Astrocyte of the spinal cord (primary cell): ENCODE measurements at places on chromosomes 5 and 9.

- peak; percentile 68 for DNase-seq
Measured at GRCh38 chr9:110180511-110181434, 27.2 kb downstream of the C9orf152 start.

DNA sequence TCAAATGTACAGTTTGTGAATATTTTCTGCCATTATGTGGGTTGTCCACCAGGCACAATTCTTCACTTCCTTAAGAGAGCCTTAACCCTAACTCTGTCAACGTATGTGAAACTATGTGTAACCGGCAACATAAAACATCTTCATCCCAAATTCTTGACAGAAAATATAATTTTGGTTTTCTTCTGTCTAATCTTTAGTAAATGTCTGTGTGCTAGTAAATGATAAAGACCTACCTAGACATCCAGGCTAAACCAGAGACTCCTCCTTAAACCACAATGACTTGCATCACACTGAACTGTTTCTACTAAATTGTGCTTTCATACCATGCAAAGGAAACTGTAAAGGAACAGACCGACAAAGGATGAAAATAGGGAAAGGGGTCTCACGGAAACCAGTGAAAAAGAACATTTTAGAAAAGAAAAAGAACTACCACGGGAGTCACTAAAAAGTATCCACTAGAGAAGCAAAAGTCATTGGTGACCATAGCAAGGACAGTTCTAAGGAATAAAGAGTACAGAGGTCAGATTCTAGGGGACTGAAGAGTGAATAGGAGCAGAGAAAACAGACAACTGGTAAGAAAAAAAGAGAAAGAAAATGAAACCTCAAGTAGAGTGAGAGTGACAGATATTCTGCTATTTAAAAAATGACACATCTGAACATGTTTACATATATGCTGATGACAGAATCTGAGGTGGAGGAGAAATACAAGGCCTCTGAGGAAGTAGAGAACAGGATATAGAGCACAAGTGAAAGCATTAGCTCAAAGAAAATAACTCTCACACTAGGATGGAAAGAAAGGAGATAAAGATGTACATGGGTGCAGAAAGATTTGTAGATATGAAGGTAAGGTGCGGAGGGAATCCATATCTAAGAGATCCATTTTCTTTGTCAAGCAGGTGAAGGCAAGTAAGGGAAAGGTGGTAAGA, 49.4 kb downstream of the FNIP1 start:
- peak; percentile 40 for DNase-seq

GRCh38 chr9:129888293-129889121, 53.2 kb downstream of the USP20 start:
- DNase-seq = no peak

DNA sequence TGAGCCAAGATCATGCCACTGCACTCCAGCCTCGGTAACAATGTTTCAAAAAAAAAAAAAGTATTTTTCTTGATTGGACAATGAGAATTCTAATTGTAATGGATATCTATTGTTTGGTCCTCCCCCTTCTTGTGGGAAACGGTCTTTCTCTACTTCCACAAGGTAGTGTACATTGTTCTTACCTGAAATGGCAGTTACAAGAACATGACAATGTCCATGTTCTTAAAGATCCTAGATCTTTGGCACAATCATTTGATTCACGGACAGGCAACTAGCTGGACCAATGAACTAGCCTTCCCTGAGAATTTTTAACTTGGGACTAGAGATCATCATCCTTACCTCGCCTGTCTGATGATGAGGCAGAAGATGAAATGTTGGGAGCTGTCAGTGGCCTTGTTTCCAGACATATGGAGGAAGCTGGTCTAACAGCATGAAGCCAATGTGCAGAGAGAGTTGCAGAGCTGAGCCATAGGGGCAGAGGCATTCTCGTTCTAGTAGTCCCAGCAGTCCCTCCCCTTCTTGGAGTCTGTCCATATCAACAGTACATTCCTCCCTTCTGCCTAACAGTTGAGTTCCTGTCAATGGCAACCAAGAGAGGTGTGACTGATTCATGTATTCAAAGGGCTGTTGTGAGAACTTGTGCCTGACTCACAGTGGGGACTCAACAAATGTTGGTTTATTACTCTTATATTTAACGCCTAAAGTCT, 2.1 kb upstream of the MARCHF6 start:
- peak; percentile 85 for DNase-seq

- no peak for DNase-seq
Measured at GRCh38 chr9:126682928-126683697, 69.4 kb downstream of the LMX1B start.

DNA sequence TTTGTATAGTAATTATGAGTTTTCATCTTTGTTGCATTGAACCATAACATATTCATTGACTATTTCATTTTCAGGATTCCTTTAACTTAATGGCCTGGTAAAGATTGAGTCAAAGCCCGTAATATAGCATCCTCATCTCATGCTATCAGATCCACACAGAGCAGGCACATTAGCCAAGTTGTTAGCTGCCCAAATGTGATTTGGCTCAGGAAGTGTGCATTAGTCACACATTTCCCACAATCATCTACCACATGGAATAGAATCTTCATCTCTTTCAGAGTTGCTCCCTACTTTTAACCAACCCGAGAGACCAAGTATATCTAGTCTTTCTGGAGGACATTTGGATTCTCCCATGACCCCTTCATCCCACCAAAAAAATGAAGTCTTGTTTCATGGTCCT, 481.0 kb upstream of the PTGER4 start:
- peak; percentile 54 for DNase-seq

DNA sequence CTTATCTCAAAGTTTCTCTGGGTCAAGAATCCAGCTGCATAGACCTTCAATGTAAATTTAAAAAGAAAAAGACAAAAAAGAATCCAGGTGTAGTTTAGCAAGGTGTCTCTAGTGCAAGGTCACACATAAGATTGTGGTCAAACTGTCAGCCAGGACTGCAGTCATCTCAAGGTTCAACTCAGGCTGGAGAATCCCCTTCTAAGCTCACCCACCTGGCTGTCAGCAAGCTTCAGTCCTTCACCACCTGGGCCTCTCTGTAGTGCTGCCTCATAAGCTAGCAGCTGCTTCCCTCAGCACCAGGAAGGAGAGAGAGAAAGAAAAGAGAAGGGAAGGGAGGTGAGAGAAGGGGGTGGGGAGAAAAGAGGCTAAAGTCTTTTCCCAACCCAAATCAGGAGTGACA, 146.7 kb downstream of the ACTL7B start:
- no peak for DNase-seq

DNA sequence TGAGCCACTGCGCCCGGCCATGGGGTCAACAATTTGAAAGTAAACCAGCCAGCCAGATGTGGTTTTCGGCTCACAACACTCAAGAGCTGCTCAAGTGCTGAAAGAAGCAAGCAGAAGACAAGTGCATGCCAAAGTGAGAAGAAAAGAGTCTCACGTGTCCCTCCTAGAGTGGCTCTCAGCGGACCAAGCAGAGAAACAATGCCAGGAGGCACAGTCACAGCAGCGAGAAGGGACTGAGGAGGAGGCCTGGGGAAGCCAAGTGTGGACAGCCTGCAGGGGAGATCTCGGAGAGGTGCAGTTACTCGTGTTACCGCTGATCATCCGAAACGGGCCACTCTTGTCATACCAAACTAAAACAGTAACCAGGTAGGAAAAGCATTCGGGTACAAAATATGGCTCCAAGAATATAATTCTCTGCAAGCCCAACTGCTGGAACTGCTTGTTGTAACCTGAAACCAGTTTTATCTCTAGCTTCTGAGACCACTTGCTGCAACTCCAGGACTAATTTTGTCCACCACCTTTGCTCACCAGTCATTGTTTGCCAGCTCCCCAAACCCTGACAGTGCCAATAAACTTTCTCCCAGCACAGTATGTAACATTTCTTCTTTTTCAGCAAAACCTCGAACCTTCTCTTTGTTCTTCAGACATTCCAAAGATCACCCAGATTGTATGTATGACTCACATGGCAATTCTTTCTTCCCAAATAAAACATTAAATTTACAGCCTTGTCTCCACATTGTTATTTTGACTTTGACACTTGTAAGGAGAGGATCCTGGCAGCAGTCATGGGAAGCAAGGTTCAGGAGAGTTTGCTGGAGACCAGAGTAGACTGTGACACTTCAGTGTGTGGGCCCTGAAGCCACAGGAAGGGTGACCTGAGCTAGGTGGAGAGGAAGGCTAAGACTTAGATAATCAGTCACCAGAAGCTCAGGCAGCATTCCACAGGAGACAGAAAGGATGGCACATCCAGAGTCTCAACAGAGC, 6.3 kb downstream of the SLC35D2 start:
- peak; percentile 67 for DNase-seq

GRCh38 chr5:127702926-127703561, at the start of gene CCDC192:
CCDC192 (plus strand) TSS chr5:127703391; CDS start chr5:127703446, 55 bp downstream.
- DNase-seq = no peak

DNA sequence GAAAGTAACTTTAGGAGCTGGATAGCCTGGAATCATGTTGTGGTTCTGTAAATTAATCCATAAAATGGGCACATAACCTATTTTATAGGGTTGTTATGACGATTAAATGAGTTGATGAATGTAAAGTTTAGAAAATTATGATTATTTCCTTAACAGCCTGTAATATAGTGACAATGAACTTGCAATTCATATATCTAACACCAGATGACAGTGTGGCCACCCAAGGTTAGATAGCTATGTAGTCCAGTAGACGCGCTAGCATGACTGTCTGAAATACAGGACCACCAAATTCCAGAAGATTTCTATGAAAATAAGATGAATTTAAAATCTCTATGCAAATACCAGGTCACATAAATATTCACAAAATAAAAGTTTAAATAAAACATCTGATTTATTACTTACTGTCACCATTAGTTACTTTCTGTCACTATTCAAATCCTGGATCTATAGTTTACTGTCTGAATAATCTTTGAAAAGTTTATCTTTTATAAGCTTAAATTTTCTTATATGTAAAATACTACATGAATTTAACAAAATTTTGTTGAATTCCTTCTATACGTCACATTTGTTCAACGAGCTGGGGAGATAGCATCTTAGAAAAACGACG, 26.1 kb upstream of the MACIR start:
- peak; percentile 53 for DNase-seq

- no peak for DNase-seq
Measured at GRCh38 chr5:181028032-181028819, 11.8 kb upstream of the BTNL9 start.

DNA sequence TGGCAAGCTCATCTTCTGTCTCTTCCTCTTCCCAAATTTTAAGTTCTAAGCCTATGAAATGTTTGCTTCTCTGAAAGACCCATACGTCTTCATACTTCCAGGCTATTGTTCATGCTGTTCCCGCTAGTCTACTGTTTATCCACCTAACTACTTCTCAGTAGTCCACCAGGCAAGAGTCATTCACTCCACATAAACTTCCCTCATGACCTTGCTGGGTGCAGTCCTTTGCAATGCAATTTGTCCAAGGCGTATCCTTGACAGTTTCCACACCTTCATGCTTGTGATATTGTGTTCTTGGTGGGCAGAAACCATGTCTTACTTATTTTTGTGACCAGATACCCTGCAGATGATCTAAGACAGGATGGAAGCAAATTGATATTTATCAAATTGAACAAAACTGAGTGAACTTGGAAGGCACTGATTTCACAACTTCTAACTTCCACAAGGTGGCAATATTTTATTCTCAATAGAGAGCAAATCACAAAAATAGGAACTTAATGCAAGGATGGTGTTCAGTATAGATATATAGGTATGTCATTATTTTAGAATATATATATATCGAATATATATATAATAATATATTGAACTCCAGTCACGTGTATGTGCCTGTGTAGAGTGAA, 30.3 kb downstream of the TYRP1 start:
- DNase-seq = peak; percentile 50

- DNase-seq = peak; percentile 23
Measured at GRCh38 chr9:95058795-95059386, 258.6 kb downstream of the FANCC start.

DNA sequence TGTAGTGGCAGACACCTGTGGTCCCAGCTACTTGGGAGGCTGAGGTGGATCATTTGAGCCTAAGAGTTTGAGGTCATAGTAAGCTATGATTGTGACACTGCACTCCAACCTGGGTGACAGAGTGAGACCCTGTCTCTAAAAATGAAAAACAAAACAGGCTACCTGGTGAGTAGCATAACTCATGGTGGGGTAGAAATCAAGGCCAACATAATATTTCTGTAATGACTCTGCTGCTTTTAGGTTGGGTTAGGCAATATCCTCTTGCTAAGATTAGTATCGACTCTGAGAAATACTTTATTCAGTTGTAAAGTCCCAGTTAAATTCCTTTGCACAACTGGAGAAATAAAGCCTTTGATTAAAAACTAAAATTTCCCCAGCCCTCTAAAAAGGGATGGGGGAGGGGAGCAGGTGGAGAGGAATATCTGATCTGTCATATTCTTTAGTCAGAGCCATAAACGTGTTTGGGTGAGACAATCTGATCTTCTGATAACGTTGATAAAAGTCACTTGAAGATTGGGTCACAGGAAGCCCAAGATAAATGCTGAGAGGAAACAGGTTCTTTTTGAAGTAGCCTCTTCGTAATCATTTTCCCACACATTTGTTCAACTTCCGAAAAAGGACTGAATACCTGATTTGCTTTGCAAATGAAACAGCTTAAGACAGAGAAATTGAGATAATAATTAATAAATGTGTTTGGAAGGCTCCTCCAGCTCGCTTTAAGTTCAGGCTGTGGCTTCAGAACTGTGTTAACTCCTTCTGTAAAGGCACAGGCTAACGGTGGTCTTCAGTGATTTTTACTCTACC, 14.9 kb downstream of the IL4 start:
- DNase-seq = no peak

DNA sequence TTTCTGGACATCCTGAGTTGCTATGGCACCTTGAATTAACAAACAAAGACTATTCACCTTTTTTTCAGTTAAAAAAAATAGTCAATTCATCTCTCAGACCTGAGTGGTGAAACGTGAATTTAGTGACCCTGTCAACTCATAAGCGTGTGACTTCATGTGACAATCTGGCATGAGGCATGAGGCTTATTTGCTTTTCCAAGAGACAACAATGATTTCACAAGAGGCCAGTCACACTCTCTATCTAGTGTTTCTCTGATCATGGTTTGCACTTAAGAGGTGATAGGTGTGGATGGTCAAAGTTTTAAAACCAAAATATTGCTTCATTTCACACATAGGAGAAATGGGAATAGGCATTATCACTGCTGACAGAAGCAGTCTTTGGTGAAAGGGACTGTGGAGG, 559.6 kb upstream of the ACO1 start:
- DNase-seq = no peak

- no peak for DNase-seq
Measured at GRCh38 chr9:107541523-107541922, 52.0 kb upstream of the KLF4 start.

DNA sequence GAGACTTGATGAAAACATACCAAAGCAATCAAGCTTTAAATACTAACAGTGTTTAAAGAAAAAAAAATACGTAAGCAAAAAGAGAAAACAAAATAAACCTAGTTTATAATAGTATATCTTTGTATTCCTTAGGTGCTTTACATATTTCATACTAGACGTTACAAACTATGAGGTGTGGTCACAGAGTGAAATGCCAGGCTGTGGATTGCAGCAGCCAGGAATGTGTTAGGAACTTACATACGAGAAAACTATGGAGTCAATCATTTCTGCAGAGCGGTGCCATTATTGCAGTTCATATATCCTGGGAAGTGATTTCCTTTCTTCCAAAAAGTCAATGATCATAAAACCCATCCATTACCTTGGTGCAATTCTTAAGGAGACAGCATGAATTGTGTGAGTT, 443.6 kb upstream of the GRAMD2B start:
- no peak for DNase-seq
